ENCODE measurements at places on chromosomes 16 and 17. TPM values are rescaled to one million over a fixed set of nuclear protein-coding genes. Genes with fewer than 3 reads are reported as not detected.
A peak's percentile ranks its signal among the peaks of the same experiment; 100 is the strongest.

- DNase-seq: peak; percentile 87
- H3K27ac ChIP-seq: no peak overlapping the region
- peak overlapping the region; percentile 67 for H3K4me3 ChIP-seq
- H3K36me3 ChIP-seq: no peaks in the 10 kb centered on the region
- H3K4me1 ChIP-seq: peaks cover 15% of the 10 kb centered on the region
Observed at GRCh38 chr17:41647940-41648410, 23.6 kb upstream of the KRT17 start.

- H3K4me1 ChIP-seq: no peaks in the 10 kb centered on the region
- no peaks in the 10 kb centered on the region for H3K36me3 ChIP-seq
Observed at GRCh38 chr16:69707920-69708683, 18.3 kb downstream of the NQO1 start.

The APOBR gene
- 5.6 TPM for total RNA-seq

DNA sequence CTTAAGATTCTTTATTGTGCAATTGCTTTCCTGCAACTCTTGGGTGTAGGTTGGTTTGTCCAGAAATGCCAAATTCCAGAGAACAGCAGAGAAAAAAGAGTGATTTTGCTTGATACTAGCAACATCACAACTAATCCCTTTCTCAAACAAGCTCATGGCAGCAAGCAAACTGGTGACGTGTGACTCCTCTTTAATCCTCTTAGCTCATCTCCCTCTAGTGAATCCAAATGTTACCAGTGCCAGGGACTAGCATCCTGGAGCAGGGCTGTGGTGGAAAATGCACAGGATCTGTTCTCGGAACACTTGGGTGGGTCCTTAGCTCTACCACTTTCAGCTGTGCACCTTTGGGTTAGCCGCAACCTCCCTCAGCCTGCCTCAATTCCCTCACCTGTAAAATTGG is 204.0 kb upstream of the CCL2 start:
- no peaks in the 10 kb centered on the region for H3K36me3 ChIP-seq
- no peak overlapping the region for H3K4me3 ChIP-seq
- no peak for DNase-seq
- H3K27me3 ChIP-seq: no peaks in the 10 kb centered on the region

DNA sequence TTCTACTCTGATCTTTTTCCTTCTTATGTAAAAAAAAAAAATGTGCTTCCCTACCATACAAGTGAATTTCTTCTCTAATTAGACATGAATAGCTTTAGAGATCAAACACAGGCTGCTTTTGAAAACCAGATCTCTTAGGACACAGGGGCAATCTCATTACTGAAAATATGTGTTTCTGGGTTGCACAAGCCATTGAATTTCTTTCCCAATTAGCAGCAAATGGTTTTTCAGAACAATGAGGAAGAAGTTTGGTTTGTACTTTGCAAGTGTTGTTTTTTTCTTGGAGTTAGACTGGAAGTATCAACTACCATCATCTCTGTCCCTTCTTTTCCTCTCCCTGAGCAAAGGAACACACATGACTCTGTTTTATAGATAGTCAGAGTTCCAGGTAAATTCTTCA is 5.6 kb upstream of the ANKS4B start:
- DNase-seq: no peak
- H3K27me3 ChIP-seq: no peaks in the 10 kb centered on the region
- H3K4me1 ChIP-seq: no peaks in the 10 kb centered on the region
- no peaks in the 10 kb centered on the region for H3K36me3 ChIP-seq
- H3K4me3 ChIP-seq: no peak overlapping the region

- H3K4me1 ChIP-seq: no peaks in the 10 kb centered on the region
- H3K27ac ChIP-seq: no peak overlapping the region
- H3K4me3 ChIP-seq: no peak overlapping the region
- H3K27me3 ChIP-seq: no peaks in the 10 kb centered on the region
- H3K36me3 ChIP-seq: peaks cover 26% of the 10 kb centered on the region
- no peak for DNase-seq
Observed at GRCh38 chr17:31327534-31328159, 6.2 kb upstream of the EVI2A start.

DNA sequence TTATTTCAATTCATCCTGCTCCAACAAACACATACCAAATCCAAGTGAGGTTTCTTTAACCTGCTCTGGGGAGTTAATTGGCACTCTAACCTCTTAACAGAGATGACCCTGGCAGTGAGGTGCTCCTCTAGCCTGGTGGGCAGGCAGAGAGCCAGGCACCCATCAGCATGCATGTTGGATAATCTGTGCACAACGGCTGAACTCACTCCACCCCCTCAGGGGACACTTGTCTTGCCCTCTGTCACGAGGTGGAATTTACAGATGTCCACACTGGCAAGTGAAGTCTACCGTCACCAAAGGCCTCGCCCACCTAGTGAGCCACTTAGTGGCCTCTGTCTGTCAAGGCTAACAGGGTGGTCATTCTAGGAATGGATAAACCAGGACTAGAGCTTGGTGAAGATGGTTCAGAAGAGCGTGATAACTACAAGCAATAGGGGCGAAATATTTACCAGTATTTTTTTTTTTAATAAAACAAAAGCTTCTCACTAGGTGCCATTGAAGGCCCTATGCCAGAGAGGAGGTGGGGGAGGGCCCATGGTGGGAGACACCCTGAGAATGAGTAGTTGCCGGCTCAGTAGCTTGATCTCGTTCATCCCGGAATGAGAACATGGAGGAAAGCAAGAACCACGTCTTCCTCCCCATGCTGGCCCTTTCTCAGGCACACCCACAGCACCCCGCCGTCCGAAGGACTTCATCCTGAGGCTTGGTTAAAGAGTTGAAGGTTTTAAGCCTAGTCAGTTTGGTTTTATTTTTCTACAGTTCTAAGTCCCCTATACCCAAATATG is 25.2 kb downstream of the PLD6 start:
- peak overlapping the region; percentile 77 for H3K27ac ChIP-seq
- no peak overlapping the region for H3K4me3 ChIP-seq
- peaks cover 99% of the 10 kb centered on the region for H3K4me1 ChIP-seq
- peaks cover 27% of the 10 kb centered on the region for H3K36me3 ChIP-seq
- no peak for DNase-seq

- no peak overlapping the region for H3K4me3 ChIP-seq
- no peak overlapping the region for H3K27ac ChIP-seq
- H3K36me3 ChIP-seq: no peaks in the 10 kb centered on the region
Observed at GRCh38 chr16:85304337-85304736, 192.1 kb upstream of the CIBAR2 start.

GRCh38 chr17:14859542-14859941 is 405.6 kb downstream of the PMP22 start:
- H3K27me3 ChIP-seq: no peaks in the 10 kb centered on the region
- H3K36me3 ChIP-seq: no peaks in the 10 kb centered on the region
- no peaks in the 10 kb centered on the region for H3K4me1 ChIP-seq

The EXOC3L1 gene
- not detected for total RNA-seq

DNA sequence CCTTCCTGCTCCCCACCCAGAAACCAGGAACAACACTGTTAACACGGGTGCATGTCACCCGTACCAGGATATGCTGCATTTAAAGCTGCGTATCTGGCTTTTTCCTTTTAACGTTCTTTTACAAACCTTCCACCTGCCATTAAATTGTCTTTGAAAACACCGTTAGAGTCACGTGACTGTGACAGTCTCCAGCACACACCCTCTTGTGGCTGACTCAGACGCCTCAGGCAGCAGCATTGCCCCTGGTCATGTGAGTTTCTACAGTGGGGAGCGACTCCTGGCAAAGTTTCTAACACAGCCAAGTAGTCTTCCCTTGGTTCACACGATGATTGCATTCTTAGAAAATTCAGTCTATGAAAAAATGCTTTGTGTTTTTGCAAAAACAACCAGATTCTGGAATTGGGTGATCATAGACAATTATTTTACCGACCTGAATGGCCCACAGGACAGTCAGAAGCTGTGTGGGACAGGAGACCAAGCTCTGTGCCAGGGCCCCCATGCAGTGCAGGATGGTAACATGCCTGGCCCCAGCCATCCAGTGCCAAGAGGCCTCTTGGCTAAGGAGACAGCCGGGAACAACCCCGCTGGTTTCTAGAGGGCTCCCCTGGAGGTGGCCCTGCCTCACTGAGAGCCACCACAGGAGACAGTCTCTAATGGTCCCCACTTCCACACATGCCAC is 199.1 kb downstream of the KATNIP start:
- no peak overlapping the region for H3K4me3 ChIP-seq
- no peaks in the 10 kb centered on the region for H3K27me3 ChIP-seq
- H3K36me3 ChIP-seq: peaks cover 4% of the 10 kb centered on the region
- peaks cover 9% of the 10 kb centered on the region for H3K4me1 ChIP-seq
- no peak overlapping the region for H3K27ac ChIP-seq

DNA sequence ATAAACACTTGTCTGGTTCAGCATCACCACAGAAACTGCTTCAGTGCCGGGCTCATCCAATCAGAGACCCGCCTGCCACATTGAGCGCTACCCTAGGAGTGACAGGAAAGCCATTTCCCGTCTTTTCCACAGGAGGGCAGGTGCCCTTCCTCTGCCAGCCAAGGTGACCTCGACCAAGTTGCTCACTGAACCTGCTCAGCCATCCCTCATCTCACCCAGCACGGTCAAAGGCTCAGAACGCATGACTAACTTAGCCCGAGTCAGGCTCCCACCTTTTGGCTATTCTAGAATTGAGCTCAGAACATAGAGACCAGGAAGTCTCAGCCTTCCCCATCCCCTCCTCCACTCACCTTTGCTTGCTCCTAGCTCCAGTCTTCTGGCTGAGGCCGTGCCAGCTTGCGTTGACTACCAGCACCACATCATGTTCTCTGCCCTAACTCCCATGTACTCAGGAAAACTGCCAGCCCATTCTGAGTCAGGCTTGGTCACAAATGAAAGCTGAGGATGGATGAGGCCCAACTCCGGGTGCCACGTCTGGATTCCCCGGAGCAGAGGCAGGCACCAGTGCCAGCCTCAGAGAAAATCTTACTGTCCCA is 15.6 kb downstream of the MRPS23 start:
- peaks cover 22% of the 10 kb centered on the region for H3K36me3 ChIP-seq
- no peak overlapping the region for H3K4me3 ChIP-seq
- peaks cover 6% of the 10 kb centered on the region for H3K4me1 ChIP-seq
- no peaks in the 10 kb centered on the region for H3K27me3 ChIP-seq
- DNase-seq: no peak
- no peak overlapping the region for H3K27ac ChIP-seq

The TBX6 gene
- 0.42 TPM for total RNA-seq

The VTN gene
- total RNA-seq: 0.17 TPM

The BAIAP3 gene
- 19.6 TPM for total RNA-seq

GRCh38 chr17:41555105-41555887 is 16.6 kb downstream of the KRT9 start:
- H3K4me3 ChIP-seq: no peak overlapping the region
- no peaks in the 10 kb centered on the region for H3K36me3 ChIP-seq
- H3K27me3 ChIP-seq: peaks cover 19% of the 10 kb centered on the region
- no peaks in the 10 kb centered on the region for H3K4me1 ChIP-seq
- DNase-seq: no peak

- peaks cover 31% of the 10 kb centered on the region for H3K36me3 ChIP-seq
- H3K4me3 ChIP-seq: no peak overlapping the region
- H3K4me1 ChIP-seq: no peaks in the 10 kb centered on the region
- H3K27ac ChIP-seq: no peak overlapping the region
Observed at GRCh38 chr17:80243526-80244433, 16.9 kb upstream of the RNF213 start.

Data from CD4-positive, alpha-beta T cell (primary cell).